ENCODE measurements at places on chromosomes 11 and 22.

GRCh38 chr11:62854825-62855570 is 15.6 kb upstream of the WDR74 start:
- no peak for DNase-seq

DNA sequence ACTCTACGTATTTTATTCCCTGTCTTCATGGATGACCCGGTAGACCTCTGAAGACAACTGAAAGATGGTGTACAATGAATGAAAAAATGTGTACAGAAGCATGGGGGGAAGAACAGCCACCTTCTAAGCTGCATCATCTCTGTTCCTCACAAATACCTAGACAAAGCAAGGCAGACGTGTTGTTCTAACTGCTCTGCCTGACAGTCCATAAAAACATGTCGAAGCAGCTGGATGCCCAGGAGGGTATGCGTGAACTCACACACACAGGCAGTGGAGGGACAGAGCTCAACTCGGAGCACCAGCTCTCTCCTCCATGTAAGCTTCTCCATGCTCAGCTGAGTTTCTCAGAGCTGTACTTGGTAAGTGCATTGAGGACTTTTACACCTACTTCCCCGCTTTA is 327.4 kb downstream of the CTTN start:
- DNase-seq, result no peak

DNA sequence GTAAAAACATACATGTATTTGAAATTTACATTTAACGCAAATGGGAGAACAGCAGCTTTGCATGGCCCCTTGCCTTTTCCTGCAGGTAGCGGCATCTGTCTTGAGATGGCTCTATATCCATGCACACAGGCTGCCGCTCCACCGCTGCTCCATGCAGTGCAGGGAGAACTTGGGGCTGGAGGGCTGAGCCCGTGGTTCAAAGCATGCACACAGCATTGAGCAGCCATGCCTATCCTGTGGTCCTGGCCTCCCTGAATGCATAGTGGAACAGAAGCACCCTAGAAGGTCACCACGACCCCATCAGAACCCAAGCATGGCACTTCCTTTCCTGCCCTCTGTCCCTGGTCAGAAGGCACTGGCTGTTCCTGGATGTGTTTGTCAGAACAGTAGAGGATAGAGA is 35.0 kb upstream of the TP53I11 start:
- no peak for DNase-seq

GRCh38 chr11:107370390-107370789 is 87.2 kb downstream of the CWF19L2 start:
- peak; percentile 32 for DNase-seq

DNA sequence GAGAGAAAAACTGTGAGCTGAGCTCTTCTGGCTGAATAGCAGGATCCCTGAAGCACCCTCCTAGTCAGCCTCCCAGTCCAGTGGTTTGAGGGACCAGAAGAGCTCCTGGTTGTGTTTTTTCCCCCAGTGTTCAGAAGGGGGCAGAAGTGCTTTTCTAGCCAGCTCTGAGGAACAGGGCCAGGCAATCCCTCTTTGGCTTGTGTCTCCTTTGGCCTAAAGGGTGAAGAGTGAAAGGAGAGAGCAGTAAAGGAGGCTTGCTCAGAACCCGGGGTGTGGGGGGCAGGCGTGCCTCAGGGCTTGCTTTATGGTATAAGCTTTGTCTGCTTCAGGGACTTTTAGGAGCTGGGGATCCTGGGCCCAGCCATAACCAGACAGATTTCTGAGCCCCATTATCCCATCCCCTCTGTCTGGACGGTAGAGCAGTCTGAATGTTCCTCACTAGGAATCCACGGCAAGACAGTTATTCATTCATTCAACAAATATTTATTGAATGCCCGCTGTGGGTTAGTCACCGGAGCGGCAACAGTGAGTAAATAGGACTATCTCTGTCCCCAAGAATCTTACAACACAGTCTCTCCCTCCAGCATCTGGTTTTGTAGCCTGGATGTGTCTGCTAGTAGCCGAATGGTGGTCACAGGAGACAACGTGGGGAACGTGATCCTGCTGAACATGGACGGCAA is 14.5 kb downstream of the ACP2 start:
- DNase-seq, result peak; percentile 53

DNA sequence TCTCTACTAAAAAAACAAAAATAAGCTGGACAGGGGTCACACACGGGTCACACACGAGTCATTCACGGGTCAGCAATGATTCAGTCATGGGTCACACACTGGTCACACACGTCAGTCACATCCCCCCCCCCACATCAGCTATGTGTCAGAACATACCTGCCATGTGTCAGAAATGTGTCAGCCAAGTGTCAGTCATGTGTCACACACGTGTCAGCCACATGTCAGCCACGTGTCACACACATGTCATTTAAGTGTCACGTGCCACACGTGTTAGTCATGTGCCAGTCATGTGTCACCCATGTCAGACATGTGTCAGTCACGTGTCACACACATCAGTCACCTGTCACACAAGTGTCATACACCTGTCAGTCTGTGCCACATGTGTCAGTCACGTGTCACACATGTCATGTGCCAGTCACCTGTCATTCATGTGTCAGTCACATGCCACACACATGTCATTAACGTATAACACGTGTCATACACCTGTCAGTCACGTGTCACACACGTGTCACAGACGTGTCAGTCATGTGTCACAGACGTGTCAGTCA is 28.7 kb upstream of the MMP20 start:
- no peak for DNase-seq

DNA sequence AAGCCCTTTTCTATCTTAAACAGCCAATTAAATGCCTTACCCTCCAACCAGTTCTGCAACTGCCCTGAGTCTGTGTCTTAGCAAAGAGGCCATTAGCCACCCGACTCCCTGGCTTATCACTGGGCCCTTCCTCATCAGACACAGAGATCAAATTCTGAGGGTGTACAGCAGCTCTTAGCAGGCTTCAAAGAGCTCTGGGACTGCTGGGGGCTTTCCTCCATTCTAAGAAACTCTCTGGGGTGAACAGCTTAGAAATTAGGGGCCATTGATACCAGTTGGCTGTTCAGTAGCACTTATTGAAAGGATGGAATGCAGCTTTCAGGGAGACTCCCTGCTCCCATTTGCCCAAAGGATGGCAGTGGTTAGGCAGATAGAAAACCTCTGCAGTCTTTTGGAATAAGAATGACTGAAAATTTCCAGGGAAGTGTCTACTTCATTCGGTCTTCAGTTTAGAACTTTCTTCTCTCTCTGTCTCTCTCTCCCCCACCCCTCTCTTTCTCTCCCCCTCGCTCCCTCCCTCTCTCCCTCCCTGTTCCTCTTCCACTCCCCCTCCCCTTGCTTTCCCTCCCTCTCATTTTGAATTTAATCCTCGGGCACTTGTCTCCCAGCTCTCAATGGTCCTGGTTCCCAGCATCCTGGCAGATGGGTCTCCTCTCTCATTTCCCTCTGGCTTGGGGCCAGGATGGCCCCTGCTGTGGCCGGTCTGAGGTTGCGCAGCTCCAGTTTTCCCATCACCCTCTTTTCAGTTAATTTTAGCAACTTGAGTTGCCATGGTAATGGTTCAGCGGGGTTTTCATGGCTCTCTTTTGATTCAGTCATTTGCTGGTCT is 76.4 kb downstream of the COMMD9 start:
- no peak for DNase-seq

GRCh38 chr11:55854704-55855103 is 16.2 kb downstream of the OR5D16 start:
- DNase-seq, result no peak

DNA sequence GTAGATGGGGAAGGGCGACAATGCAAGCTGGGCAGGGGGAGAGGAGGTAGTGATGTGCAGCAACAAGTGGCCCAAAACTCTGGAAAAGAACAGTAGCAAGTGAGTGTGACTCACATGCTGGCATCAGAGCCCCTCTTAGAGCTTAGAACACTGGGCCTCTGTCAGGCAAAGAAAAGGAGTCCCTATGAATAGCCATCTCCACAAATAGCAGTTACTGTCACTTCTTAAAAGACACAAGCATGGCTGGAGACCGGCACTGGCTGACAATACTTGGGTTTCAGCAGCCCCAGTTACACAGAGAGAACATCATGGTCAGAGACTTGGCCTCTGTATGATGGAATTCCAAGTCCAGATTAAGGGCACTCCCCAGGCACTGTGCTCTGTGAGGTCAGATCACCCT is 58.2 kb downstream of the PRCP start:
- DNase-seq, result no peak

- no peak for DNase-seq
Observed at GRCh38 chr11:28072321-28072720, 35.6 kb downstream of the KIF18A start.

DNA sequence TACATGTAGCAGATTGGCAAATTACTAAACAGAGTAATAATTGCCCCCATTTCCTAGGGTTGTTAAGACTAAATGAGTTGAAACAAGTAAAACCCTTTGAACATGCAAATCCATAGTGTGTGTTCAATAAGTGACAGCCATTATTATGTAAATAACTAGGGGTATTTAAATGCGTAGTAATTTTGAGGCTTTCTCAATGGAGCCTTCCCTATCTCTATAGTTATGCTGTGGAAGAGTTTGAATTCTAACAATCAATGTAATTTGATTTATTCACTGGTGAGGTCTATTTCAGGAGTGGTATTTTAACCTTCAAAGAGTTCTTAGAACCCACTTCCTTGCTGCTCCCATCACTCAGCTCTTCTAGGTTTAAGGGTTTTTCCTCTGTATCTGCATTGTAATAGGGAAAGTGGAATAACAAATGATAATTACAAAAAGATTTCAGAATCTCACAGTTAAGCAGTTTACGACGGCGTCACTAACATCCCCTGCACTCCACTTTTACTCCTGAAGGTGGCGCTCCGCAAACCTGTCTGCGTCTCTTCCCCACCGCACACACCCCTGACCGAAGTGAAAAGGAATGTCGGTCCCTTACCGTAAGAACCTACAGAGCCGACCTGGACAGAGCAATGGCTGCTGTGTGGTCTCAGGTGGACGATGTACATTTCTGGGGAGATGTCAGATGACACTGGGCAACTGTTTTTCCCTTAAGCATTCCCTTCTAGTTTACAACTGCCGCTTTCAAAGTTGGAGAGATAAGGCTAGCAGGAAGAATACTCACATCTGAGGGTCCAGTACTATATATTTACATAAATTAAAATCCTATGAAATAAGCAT is 80.8 kb downstream of the ZC3H12C start:
- peak; percentile 73 for DNase-seq

DNA sequence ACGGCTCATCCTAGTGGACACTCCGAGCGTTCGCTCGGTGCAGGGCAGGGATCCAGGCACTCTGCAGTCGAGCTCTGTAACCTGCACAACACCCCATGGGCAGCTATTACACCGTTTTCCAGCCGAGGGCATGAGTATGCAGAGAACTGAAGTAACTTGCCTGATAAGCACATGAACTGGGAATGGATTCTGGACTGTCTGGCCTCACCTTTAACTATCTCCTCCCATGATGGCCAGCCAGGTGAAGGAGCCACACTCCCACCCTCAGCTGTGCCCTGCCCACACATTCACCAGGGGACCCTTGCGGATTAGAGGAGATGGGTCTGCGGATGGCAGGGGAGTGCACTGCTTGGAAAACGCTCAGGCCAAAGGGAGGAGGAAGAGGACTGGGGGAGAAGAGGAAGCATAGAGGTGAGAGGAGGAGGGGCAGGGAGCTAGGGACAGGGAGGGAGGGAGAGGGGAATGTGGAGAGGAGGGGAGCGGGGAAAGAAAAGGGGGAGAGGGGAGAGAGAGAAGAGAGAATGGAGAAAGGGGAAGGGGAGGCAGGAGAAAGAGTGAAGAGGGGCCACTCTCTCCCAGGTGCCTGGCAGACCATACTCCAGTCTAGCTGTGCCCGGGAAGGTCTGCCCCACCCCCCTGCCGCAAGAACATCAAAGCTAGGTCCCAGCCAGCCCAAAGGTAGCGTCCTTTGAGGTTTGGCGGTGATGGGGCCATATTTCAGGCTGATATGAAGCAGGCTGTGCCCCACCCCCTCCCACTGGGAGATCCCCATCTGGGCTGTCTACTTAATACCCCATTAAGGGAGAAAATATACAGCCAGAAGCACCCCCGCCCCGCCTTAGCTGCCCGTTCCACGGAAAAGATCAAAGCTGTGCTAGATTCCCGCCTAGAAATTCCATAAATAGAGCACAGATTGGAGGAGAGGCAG is 33.2 kb upstream of the TCF20 start:
- no peak for DNase-seq

DNA sequence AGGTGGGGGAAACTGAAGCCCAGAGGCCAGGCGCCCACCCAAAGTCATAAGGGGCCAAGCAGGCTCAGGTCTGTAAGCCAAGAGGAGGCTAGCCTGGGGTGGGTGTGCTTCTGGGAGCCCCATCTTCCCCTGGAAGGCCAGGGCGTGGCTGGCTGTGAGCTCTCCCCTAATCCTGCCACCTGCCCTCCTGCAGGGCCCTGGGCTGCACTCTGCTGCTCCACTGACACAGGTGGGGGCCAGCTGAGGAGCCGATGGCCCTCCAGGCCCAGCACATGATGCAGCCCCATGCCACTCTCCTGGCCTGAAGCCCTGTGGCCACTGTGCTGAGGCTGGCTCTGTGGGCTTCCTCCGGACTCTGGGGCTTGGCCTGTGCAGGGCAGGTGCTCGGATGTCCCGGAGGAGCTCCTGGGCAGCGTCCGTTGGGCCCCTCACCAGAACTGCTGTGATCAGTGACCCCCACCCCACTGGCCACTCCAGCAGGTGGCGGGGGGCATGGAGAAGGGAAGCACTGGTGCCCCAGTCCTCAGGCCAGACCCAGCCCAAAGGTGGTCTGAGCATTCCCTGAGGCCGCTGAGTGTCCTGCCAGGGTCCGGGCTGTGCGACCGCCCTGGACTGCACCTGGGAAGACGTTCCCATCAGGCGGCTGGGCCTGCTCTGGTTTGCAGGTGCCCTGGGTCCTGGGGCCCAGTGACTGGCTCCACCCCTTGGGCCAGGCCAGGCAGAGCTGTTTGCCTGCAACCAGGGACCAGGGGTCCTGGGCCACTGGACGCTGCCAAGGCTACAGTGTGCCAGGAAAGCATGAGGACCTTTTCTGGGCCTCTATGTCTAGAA is 8.5 kb downstream of the PIM3 start:
- no peak for DNase-seq

- no peak for DNase-seq
Observed at GRCh38 chr11:69669486-69669885, 5.7 kb downstream of the LTO1 start.

DNA sequence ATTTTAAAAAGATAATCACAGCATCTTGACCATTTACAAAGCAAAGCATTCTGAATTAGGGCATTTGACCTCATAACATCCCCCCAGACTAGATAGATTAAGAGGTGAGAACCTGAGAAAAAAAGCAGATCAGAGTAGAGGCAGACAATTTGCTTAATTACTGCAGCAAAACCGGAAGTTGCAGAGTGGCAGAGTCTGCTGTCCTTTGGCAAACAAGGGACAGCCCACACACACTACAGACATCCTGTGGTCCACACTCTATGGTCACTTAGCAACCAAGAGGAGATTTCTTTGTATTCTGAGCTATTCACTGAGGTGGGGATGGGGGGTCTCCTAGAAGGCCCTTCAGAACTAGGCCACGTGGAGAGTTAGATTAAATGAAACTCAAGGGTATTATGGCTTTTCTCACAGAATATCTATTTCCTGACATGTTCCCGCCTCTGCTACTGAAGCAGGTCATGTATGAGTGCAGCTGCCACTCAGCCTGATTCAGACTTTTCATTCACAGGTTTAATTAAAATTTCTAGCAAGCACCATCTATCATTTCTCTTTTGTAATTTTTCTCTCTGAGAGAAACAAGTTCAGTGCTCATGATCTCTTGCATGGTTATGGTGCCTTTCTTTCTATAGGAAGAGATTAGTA is 48.5 kb downstream of the SVIP start:
- no peak for DNase-seq

Measured in fibroblast of gingiva (primary cell).